ENCODE measurements at places on chromosomes 12 and 14.

DNA sequence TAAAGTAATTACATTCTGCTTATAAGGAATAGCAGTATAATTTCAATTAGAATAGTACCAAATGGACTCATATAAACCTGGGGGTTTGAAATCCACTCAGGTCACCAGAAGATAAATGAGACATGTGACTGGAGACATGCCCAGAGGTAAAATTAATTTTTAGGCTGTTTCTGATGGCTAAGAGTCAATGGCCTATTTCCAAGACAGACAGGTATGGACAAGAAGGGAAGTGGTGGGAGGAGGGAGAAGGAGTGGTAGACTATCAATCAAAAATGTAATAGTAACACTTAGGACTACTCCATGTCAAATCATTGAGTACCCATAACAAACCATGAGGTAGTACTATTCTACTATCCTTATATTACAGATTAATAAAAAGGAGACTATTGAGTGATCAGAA is 544.0 kb downstream of the GALC start:
- DNase-seq = no peak

- no peak for DNase-seq
Measured at GRCh38 chr12:29234965-29235626, 86.0 kb downstream of the FAR2 start.

DNA sequence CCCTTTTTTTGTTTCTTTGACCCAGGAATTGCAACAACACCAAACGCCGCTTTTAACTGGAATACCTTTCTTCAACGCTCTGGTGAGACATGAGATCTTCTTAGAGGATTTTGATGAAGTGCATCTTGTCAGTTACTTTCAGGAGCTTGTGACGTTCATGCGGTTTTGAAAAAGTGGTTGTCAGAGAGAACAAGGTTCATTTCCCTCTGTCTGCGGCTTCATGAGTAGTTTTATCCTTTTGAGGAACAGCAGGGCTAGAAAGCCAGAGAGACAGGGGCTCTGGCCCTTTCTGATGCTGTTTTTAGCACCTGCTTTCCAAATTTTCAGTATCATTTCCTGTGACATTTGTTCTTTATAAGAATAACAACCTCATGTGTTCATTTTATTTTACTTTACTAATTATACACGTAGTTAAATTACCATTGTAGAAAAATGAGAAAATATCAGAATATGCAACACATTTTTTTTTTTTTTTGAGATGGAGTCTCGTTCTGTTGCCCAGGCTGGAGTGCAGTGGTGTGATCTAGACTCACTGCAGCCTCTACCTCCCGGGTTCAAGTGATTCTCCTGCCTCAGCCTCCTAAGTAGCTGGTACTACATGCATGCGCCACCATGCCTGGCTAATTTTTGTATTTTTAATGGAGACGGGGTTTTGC is 61.8 kb downstream of the GLT1D1 start:
- no peak for DNase-seq

- DNase-seq = no peak
Measured at GRCh38 chr14:58677996-58678395, 40.2 kb downstream of the DACT1 start.

- DNase-seq = no peak
Measured at GRCh38 chr14:96055753-96056508, 16.8 kb downstream of the C14orf132 start.

DNA sequence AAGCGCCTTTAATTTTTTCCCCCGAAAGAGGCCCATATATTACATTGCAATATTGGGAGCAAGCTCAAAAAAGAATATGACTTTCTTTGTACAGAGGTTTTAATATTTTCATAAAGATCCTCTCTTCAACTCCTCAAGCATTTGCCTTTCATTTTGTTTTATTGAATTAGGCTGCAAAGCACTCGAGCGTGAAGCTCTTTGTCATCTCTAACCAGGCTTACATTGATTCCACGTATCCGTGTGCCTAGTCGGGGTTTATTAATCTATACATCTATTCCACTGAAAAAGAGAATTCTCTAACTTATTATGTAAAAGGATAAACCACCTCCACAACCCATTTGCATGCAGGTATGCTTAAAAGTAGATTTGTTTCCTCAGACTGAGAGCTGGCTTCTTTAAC is 234.8 kb upstream of the TMPO start:
- no peak for DNase-seq

DNA sequence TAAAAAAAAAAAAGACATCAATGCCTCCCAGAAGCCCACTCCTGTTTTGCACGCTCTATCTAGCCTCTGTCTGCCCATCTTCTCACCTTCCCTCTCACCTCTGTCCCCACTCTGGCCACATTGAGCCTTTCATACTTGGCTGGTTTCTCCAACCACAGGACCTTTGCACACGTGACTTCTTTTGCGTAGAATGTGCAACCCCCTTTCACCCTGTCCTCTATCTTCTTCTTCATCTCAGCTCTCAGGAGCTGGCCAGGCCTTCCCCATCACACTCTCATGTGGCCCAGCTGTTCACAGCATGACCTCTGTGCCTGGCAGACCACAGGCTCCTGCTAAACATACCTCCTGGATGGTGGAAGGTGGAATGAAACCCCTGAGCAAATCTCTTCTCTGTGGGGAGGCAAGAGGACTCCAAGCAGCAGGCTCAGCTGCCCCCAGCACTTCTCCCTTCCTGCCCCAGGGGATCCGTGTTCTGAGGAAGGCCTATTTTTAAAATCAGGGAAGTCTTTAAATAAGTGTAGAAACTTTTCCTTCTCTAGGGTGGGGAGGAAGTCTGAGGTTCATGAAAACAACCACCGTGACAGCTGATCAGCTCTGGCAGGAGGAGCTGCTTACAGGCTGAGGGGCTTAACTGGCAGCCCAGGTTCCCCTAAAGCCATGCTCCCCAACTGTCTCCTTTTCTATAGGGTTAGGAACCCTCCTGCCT is 11.6 kb downstream of the HVCN1 start:
- no peak for DNase-seq

- DNase-seq = no peak
Measured at GRCh38 chr12:111558107-111558376, 41.1 kb downstream of the ATXN2 start.

- no peak for DNase-seq
Measured at GRCh38 chr12:49777800-49778748, 36.7 kb downstream of the TMBIM6 start.

DNA sequence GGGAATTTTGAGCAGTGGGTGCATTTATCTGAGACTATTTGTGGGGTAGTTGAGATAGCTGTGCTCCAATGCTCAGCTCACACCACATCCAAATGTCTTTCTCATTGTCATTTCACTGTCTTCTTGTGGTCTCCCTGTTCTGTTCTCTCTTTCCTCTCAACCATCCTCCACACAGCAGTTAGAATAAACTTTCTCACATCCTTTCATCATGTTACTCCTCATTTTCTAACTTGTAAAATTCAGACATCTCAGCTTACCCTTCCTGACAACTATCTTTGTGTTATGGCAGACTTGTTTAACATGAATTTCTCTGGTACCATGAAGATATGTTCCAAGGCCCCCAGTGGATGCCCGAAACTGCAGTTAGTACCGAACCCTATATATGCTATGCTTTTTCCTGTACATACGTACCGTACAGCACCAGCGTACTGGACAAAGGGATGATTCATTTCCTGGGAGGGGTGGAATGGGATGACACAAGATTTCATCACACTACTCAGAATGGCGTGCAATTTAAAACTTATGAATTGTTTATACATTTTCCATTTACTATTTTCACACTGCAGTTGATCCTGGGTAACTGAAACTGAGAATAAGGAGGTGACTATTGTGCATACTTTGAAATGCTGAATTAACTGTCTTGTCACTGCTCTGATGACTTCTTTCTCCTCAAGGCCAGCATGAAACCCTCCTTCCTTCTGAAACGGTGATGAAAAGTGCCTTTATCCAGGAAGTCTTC is 177.1 kb upstream of the SLC38A2 start:
- DNase-seq = no peak

DNA sequence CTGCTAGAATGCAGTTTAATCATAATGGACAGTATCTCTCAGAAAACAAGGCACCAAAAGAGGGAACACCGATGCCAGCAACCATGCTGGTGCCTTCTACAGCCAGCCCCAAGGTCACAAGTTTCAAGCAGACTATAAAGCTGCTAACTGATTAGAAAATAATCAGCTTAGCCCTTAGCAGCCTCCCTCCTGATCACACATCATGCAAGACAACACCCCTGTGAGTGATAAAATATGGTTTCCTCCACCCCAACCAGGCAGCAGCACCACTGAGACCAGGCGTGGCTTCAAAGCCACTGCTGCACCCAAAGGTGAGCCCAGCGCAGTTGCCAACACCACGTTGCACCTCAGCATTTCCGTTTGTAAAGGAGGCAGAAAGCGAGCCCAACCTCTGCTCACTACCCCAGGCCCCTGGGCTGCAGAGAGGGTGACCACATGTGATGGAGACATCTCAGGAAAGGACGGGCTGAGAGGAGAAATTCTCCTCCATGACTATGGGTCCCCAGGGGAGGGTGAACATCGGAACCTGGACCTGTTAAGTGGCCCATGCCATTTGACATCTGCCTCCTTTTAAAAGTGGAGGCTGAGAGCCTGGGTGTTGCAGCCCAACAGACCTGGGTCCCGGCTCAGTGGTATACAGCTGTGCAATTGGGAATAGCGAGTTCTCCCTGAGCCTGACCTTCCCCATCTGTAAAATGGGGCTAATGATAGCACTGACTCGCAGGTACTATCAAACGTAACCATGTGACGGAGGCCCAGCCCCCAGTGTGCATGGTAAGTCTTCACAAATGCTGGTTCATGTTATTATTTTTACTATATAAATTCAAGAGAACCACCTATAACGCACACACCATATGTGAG is 11.5 kb downstream of the ZFP36L1 start:
- no peak for DNase-seq

DNA sequence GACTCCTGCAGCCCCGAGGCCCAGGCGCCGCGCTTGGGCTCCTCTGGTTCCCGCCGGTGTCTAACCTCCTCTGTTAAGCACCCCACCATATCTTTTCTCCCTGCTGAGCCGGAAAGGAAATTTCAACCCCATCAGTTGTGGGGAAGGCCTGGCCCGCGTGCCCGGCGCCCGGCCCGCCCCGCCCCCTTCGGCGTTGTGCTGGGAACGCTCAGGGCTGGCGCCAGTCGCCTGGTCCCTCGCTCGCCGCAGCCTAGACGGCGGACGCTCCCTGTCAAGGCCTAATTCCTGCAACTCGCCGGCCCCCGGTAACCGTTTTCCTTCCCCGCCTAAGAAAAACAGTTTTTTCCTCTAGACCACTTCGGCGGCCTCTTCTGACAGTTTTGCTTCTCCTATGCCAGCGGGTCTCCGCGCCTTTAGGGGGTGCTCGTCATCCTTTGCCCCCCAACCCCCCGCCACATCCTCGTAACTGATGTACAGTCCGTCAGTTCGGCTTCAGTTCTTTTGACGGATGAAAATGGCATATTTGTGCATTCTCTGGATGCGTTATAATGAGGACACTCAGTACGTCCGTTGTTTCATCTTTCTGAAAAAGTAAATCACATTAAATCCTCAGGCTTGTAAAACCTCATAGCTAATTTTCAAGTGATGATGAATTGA is 506 bp upstream of the NAP1L1 start:
- peak; percentile 30 for DNase-seq

GRCh38 chr12:131461096-131461495 is 249.8 kb upstream of the SFSWAP start:
- no peak for DNase-seq

- no peak for DNase-seq
Measured at GRCh38 chr12:41032386-41032785, 155.7 kb upstream of the PDZRN4 start.

DNA sequence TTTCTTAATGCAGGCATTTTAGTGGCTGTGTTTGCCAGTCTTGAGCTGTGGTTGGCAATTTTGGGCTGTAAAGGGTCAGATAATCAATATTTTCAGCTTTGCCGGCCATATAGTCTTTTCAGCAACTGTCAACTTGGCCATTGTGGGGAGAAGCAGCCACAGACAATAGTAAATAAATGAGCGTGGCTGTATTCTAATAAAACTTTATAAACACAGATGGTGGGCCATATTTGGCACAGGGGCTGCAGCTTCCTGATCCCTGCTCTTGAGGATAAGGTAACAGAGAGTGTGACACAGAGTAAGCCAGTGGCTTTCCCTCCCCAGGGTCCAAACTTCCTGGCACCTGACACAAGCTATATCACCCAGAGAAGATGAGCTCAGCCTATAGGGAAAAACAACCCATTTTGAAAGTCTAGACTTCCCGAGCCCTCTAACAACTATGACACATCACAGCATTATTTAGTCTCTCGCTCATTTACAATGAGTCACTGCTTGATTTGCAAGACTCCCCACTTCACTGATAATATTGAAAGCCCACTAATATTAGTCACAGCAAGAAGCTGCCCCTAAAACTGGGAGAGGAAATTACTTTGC is 163.1 kb upstream of the TMPO start:
- no peak for DNase-seq

DNA sequence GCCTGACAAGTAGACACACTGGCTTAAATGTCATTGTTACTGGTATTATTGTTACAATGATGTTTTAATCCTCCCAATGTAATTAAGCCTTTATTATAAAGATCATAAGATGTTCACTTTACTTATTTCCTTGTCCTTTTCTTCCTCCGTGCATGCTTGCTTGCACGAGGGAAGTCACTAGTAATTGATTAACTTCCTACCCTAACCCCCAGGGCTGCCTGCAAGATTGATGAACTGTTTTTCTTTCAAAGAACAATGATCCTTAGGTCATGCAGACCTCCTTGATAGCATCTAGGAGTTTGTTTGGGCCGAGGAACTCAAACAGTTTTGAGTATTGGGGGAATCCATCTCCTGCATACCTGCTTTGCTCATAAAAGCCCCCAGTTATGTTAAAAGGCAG is 43.0 kb downstream of the GLRX5 start:
- no peak for DNase-seq

DNA sequence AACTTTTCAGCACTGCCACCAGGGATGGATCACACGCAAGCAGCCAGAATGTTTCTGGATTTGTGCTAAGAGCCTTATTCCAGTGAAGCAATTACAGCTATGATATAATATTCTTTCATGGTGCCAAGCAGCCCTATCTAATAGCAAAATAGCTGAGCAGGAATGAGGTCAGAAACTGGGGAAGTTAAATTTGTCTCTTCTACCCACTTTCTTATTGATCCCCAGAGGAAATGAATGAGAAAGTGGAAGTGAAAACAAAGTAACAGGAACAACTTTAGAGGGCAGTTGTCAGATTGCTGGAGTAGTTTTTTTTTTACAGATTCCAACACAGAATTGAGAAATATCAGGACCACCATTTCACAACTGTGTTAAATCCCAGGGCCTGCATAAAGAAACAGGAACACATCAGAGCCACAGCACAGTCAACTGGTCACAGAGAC is 44.8 kb downstream of the GCH1 start:
- DNase-seq = no peak

GRCh38 chr14:57820581-57820980 is 45.3 kb downstream of the SLC35F4 start:
- DNase-seq = no peak

Data from D721Med (cell line).